ENCODE measurements at places on chromosomes 16 and 17.
A peak's percentile ranks its signal among the peaks of the same experiment; 100 is the strongest.

- no peak for DNase-seq
These were observed 9.0 kb downstream of the PIK3R5 start for GRCh38 chr17:8956465-8956902.

GRCh38 chr17:28125526-28126378, 83.3 kb downstream of the NLK start:
- DNase-seq: no peak

DNA sequence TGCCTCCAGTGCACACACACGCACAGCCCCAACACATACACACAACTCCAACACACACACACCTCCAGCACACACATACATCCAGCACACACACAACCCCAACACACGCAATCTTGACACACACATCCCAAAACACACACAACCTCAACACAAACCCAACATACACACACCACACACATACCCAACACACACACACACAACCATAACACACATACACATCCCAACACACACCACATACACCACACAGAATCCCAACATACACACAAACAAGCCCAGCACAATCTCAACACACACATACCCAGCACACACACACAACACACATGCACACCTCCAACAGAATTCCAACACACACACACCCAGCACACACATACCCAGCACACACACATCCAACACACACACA, 301.1 kb downstream of the ABCC12 start:
- no peak for DNase-seq

GRCh38 chr16:66401610-66402009, 25.5 kb upstream of the BEAN1 start:
- DNase-seq: no peak

DNA sequence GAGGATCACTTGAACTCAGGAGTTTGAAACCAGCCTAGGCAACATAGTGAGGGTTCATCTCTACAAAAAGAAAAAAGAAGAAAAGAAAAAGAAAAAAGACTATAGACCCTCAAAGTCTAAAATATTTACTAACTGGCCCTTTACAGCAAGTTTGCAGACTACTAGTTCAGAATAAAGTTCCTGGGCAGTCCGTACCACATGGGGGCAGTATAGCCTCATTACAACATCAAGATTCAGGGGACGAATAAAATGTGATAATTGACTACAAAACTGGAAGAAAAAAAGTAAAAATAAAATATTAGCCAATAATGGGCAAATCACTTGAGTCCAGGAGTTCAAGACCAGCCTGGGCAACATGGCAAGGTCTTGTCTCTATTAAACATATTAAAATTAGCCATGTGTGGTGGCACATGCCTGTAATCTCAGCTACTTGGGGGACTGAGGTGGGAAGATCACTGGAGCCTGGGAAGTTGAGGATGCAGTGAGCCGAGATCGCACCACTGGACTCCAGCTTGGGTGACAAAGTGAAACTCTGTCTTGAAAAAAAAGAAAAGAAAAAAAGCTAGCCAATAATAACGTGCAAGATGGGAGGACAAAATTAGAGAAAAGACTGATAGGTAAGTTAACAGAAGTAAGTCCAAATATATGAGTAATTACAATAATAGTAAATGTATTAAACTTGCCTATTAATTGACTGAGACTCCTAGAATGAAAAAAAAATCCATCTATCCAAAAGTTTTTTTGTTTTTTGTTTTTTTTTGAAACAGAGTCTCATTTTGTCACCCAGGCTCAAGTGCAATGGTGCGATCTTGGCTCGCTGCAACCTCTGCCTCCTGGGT, 129.4 kb upstream of the SEC14L1 start:
- DNase-seq: peak; percentile 61

DNA sequence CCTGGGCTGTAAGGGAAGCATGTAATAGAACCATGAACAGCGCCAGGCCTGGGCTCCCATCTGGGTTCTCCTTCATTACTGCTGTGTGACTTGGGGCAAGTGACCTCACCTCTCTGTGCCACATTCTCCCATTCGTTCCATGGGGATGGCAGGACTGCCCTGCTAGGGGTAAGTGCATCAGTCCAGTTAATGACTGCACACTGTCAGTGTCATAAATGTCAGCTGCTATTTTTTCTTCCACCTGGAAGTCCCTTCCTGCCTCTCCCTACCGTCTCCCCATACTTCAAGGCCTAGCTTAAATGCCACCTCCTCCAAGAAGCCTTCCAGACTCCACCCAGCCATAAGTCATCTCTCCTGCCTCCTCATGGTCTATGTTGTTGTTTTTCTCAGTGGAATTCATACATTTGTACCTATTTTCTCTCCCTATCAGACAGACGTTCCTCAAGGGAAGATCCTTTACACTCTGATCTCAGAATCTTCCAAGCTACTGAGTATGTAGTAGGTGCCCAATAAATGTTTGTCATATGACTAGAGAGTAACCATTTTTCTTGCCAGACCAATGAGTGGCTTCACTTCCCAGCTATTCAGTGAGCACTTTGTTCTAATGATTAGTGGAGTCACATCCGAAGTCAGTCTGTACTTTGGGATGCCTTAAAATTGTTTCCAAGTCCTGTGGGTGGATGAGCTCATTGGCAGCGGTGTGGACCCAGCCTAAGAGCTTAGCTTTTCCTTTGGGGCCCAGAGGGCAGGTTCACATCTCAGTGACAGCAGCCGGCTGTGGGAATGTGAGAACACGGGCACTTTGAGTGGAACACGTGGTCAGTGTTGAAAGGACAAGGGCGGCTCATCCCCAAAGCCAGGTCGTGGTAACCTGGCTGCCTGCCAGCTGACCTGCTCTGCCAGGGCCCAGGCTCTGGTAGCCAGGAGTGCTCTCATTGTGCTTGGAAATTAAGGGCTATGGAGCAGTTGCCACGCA, 147.5 kb upstream of the GSE1 start:
- DNase-seq: peak; percentile 45

DNA sequence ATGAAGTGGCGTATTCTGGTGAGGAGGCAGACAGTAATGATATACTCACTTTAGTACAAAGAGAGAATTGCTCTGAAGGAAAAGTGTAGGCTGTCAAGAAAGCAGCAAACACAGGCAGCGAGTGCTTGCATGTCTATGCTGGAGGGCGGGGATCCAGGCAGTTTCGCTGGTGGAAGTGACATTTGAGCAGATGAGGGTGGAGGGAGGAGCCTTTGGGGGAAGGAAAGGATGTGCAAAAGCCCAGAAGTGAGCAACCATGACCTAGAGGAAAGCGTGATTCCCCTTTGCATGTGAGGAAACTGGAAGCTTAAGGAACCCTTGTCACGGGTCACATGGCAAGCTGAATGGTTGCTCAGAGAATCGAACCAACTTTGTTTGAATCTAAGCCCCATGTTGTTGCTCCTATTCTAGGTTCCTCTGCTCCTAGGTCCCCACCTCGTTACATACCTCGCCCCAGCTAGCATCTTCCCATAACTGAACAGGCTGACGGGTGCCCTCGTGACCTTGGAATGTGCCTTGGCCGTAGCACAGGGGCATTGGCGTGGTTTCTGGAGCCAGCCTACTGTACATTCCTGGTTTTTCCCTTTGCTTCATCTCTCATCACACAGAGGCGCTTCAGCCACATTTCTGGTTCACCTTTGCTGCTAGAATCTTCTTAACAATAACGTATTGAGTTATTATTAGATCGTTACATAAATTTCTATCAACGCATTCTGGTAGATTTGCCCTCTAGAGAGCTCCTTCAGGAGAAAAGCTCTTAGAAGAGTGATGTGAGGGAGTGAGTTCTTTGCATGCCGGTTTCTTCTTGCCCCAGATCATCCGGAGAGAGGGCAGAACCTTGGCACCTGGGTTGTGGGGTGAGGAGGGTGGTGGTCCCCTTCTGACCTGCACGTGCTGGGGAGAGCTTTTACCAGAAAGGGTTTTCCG, 191.8 kb downstream of the SNX29 start:
- DNase-seq: no peak

GRCh38 chr17:48753794-48754499, 25.4 kb upstream of the HOXB13 start:
- DNase-seq: no peak

- DNase-seq: no peak
These were observed 125.3 kb downstream of the SHISA6 start for GRCh38 chr17:11366272-11366850.

DNA sequence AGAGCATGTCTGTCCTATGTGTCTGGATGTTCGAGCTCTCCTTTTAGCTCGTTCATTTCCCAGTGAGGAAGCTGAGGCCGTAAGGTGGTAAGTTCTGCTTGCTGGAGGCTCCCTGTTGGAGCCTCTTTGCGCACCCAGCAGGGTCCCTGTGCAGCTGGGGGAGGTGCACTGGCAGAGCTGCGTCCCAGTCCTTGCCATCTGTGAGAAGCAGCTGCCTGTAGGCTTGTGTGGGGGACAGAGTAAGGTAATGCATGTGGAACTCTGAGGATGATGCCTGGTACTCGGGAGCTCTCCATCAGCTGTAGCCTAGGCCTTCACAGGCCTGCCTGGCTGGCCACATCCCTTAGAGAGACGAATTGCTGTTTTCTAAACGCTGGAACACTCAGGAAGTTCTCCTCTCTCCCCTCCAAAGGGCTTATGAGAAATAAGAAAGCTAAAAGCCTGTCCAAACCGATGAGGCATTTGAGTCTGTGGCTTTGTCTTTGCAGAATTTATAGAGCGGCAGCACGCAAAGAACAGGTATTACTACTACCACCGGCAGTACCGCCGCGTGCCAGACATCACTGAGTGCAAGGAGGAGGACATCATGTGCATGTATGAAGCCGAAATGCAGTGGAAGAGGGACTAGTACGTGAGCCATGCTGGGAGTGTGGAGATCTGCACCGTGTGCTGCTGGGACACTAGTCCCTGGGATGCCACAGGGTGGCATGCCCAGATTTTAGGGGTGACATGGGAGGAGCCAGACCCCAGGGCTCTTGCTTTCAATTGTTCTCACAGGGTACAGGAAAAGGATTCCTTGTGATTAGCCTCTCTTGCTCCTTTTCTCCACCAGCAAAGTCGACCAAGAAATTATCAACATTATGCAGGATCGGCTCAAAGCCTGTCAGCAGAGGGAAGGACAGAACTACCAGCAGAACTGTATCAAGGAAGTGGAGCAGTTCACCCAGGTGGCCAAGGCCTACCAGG, 1.6 kb downstream of the NDUFB10 start:
- peak; percentile 37 for DNase-seq

DNA sequence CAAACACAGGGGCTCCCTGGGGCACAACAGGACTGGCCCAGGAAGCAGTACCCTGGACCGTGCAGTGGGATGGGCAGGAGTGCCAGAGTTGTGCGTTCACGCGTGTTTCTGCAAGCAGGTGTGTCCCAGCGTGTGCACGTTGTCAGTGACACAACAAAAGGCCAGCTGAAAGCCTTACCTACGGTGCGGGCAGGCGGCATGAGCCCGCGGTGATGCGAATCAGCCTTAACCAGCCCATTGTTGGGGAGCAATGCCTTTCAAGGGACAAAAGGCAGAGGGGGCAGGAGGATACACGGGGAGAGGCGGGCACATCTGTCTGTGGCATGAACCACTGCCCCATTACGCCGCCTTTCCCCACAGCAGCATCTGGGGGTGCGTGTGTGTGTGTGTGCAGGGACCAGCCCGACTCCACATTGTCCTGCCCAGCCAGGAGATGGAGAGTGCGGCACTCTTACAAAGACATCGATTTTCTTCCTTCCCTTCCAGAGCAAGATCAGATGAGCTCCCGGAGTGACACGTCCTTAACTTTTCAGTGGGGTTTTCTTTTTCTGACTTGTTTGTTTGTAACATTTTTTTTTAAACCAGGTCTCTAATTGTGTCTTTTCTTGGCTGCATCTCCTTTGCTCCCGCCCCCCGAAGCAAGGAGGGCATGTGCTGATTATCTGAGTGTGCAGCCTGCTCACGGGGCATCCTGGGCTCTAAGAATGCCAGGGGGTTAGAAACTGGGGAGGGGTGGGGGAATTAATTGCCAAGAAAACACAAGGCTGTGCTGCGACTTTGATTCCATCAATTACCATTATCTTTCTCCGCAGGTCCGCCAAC, 158.1 kb downstream of the ZNF423 start:
- peak; percentile 70 for DNase-seq

DNA sequence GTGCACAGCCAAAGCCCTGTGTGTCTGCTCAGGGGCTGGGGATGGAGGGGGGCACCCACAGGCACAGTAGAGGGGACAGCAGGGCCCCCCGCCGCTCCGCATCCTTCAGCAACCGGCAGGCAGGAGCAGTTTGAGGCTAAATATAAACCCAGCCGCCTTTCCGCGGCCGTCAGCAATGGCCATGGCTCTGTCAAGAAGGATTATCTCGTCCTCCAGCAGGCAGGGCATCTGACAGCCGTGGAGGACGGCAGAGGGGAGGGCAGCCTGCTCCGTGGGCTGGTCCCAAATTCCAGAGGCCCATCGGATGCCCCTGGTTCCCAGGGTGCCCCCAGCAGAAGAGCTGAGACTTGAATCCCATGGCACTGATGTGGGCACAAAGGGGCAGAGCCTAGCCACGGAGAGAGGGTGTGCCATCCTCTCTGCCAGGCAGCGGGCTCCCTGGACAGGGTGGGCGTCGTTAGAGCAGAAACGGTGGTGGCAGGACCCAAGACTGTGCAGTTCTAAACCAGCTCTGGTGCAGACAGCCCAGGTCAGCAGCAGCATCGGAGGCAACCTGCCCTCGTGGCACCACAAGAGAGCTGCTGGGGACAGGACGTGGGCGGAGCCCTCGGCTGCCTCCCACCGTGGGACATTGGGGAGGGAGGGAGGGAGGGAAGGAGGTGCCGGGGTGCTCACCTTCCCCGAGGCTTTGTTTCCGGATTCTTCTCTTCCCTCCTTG, 198.8 kb upstream of the CIBAR2 start:
- DNase-seq: peak; percentile 83

DNA sequence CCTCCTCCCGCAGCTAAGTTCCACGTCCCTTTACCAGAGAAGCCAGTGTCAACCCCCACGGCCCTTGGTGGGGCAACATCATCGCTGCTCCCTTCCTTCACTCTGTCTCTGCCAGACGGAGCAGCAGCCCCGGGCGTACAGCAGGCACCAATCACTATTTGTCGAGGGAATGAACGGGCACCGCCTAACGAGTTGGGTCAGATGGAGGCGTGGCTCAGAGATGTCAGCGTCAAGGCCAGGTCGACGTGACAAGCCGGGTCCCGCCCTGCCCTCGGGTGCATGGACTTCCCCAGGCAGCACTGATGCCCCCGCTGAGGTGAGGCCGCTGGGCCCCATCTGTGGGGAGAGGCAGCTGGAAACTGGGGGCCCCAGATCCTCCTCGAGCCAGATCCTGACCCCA, 50.0 kb downstream of the CBFA2T3 start:
- no peak for DNase-seq

GRCh38 chr17:62965174-62965685, 805 bp upstream of the TANC2 start:
- DNase-seq: no peak

DNA sequence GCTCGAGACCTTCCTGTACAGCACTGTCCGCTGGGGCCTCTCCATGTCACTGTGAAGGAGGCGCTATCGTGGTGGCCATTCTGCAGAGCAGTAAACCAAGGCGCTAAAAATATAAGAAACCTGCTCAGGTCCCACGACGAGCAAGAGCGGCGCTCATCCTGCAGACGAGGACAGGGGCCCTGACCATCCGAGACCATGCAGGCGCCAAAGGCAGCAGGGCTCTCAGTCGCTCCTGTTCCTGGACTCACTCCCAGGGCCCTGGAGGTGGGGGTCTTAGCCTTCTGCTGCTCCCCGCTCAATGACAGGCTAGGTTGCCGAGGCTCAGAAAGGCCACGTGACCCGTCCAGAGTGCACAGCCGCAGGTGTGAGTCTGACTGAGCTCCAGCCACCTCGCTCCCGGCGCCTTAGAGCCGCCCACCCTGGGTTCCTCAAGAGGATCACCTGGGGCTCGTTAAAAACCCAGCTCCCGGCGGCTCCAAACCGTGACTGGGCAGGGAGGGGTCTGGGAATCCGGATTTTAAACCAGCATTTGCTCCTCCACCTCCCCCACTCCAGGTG, 509 bp upstream of the ATP2C2 start:
- DNase-seq: no peak

GRCh38 chr16:2147981-2148671, at the start of gene RAB26:
Gene RAB26 (plus strand): TSS chr16:2148625. CDS start chr16:2148784, 159 bp downstream.
- peak; percentile 77 for DNase-seq
